Effector CD4-positive, alpha-beta T cell (primary cell): ENCODE measurements at places on chromosomes 7 and 10.

DNA sequence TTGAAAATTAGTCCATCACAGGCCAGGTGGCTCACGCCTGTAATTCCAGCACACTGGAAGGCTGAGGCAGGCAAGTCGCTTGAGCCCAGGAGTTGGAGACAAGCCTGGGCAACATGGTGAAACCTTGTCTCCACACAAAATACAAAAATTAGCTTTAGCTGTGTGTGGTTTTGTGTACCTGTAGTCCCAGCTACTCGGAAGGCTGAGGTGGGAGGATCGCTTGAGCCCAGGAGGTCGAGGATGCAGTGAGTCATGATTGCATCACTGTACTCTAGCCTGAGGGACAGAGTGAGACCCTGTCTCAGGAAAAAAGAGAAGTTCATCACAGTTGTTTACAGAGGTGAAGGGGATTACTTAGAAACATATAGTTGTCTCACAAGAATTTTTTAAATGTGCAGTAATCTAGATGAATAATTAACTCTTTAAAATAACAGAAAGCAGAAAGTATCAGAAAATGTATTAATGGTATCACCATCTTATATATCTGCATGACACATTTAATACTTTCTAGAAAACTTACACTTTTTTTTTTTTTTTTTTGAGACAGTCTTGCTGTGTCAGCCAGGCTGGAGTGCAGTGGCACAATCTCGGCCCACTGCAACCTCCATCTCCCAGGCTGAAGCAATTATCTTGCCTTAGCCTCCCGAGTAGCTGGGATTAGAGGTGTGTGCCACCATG, 8.9 kb downstream of the LCOR start:
- no peak for DNase-seq

DNA sequence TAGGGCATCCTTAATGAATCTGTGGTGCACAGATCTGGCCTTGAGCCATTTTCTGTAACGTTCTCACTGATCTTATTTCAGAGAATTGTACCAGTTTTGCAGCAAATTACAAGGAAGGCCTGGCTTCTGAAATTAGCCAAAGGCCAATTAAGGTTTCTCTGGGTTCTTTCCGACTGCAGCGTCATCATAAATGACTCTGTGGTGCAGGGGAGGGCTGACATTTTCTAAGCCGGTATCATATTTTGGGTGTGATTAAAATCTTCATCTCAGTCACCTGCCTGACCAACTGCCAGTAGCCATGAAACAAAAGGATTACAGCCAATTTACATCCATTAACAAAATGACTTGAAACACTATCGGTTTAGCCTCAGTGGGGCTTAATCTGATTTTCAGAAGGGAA, 363.7 kb downstream of the ADRA2A start:
- no peak for DNase-seq

DNA sequence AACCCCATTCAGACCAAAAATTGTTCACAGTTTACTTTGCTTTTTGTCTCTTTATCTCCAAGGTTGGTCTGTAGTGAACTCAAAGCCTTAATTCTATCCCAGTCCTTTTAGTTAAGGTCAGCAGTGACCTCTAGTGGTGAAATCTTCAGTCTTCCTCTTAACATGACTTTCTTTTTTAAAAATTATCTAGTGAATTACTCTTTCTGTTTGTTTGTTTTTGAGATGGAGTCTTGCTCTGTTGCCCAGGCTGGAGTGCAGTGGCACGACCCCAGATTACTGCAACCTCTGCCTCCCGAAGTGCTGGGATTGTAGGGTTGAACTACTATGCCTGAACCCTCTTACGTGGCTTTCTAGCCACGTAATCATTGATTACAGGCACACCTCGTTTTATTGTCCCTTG, 25.0 kb downstream of the ZNF487 start:
- peak; percentile 55 for DNase-seq

DNA sequence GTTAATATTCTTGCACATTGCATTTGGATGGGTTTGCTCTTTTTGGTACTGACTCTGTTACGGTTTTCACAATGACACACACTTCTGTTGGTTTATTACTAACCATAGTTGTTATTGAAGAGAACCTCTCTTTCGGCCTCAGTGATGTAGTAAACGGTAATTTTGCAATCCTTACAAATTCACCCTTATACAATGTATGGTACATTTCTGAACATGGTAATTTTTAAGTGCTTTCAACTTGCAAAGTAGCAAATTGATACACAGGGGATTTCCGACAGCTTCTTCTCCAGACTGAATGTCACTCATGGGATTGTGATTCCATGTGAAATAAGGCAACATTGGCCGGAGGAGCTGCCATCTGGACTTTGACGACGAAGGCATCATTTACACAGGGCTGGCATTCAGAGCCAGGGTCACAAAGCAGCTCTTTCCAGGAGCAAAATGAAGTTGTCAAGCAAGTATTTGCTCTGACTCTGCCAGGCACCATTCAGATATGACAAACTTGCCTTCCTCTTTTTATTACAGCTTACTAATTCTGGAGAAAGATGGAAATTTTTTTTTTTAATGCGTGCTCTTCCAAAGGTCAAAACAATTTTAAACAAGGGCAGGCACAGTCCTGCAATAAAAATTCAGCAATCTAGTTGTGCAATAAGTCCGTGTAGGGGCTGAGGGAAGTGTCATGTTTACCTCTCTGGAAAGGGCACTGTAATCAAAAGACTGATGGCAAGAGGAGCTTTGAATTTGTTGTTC, 711.5 kb upstream of the C7orf33 start:
- no peak for DNase-seq

DNA sequence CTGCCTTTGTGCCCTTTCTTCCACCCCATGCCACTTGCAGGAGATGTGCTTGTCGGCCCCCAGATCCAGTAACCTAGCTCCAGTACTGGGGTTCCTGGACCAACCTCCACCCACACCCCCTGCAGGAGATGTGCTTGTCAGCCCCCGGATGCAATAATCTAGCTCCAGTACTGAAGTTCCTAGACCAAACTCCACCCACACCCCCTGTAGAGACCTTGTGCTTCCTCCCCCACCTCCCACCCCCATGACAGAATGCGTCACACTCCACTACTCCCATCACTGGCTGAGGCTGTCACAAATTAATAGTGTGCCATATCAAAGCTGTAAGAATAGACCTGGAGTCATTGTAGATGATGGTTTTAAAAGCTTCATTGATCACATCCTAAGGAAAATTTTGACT, 185.0 kb downstream of the BICC1 start:
- no peak for DNase-seq

DNA sequence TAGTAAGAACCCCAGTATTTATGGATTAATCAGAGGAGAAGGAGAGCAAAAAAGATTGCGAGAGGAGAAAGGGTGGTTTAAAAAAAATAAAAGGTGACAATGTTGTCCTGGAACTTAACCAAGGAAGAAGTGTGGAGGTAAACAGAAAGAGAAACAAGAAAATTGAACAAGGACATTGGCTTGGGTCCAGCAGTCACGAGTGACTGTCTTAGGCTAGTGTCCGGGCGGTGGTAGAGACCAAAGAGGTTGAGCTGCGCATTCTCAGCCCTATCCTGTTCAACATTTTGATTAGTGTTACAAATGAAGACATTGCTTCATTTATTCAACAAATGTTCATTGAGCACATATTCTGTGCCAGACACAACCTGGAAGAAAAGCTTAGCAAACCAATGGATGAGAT, 329.9 kb downstream of the FGFR2 start:
- no peak for DNase-seq

DNA sequence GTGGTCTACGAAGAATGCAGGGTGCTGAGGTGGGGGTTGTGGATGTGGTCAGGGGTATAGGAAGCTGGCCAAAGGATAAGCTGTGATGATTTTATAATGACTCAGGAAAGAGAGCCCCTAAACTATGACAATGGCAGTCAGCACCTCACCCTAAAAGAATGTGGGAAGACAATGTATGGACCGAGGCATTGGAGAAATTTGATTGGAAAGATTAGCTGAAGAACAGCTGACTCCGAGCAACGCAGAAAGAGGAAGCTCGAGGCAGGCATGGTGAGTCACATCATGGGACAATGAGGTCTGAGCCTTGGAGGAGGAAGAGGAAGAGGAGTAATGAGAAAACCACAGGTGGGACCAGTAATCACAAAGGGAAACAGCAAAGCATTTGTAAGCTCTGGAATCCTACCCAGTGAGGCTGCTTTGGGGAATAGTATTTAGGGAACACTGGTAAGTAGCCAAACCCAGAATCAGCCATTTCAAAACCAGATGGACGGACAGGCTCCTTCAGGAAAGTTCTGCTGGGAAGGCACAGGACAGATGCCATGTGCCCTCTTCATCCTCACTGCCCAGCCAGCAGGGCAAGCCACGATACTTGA, 295.4 kb downstream of the PRPF18 start:
- DNase-seq = no peak

GRCh38 chr7:151900986-151901621, 24.2 kb upstream of the PRKAG2 start:
- DNase-seq = no peak

GRCh38 chr10:69045441-69046300, 42.2 kb upstream of the SRGN start:
- peak; percentile 18 for DNase-seq
